ENCODE measurements at places on chromosomes 16 and 17.
A peak's percentile ranks its signal among the peaks of the same experiment; 100 is the strongest.

- DNase-seq = no peak
These were observed 7.2 kb downstream of the PLA2G15 start for GRCh38 chr16:68252383-68252782.

DNA sequence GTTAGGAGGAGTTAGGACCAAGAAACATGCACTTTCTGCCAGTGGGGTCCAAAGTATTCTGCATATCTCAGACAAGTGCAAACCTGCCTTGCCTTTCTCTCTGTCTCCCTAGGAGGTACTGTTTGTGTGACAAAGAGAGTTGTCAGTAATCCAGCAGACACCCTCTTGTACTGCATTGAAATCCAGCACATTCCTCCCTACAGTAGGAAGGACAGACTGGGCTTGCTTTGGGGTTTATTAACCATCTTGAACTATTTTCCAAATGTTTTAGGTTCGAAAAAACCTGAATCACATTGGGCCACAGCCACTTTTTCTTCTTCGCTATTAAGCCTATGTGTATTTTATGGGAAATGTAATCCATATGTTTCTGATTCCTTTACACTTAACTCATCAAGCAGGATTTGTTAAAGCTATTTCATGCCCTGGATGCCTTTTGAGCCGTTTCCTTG lies 204.2 kb upstream of the KCNJ16 start:
- no peak for DNase-seq

DNA sequence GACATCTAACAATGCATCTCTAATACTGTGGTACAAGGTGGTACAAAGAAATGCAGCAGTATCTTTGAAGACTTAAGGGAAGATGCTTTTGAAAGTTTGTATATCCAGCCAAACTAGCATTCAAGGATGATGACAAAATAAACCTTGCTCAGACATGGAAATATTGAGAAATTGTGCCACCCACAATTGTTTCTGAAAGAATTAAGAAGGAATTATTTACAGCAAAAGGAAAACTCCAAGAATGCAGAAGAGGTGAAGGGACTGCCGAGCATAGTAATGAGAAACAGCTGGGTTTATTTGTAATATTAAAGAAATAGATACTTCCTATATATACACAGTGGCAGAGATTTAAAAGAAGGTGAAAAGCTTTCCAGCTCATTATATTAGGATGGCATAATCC lies 29.5 kb downstream of the PMFBP1 start:
- no peak for DNase-seq

DNA sequence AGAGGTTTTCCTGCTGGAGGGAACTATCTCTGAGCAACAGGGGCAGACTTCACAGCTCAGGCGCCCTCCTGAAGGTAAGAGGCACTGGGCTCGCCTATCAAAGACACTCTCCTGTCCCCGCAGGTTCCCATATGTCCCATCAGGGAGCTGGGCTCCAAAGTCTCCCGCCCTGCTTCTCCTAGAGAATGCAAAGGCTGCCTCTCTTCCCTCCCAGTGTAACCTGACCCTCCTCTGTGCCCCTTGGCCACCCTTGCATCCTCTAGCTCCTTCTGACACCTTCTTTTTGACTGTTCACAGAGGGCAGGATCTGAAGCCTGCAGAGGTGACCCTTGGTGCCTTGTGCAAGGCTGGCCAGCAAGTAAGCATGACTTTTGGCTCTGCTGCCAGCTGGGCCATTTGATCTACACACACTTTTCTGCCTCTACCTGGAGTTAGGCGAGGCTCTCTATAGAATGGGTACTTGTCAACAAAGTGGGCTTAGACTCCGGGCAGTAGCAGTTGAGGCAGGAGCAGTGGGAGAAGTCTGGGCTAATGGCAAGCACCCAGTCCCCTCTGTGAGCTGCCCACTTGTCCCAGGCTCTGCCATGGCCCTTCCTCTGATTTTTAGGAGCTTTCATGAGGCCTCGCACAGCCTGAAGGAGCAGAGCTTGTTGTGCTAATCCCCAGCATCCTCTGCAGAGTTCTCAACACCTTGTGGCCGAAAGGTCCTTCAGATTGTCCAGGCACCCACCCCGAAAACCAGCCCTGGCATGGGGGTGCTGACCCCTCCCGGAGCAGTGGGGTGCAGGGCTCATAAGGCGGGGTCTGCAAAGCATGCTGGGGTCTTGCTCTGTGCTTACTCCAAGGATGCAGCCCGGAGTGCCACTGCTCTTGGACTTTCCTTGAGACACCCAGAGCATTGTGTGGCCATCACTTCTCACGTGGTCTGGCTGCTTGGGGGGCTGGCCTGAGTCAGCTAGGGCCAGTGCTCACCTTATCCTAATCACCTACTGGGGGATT lies 122.9 kb downstream of the METRNL start:
- DNase-seq = no peak

- no peak for DNase-seq
These were observed 4.5 kb upstream of the RAB40C start for GRCh38 chr16:585351-585750.

- no peak for DNase-seq
These were observed at the start of gene HYDIN for GRCh38 chr16:71230122-71230845. Gene HYDIN (minus strand): TSS chr16:71230722. CDS start chr16:71186895, 43,827 bp downstream.

DNA sequence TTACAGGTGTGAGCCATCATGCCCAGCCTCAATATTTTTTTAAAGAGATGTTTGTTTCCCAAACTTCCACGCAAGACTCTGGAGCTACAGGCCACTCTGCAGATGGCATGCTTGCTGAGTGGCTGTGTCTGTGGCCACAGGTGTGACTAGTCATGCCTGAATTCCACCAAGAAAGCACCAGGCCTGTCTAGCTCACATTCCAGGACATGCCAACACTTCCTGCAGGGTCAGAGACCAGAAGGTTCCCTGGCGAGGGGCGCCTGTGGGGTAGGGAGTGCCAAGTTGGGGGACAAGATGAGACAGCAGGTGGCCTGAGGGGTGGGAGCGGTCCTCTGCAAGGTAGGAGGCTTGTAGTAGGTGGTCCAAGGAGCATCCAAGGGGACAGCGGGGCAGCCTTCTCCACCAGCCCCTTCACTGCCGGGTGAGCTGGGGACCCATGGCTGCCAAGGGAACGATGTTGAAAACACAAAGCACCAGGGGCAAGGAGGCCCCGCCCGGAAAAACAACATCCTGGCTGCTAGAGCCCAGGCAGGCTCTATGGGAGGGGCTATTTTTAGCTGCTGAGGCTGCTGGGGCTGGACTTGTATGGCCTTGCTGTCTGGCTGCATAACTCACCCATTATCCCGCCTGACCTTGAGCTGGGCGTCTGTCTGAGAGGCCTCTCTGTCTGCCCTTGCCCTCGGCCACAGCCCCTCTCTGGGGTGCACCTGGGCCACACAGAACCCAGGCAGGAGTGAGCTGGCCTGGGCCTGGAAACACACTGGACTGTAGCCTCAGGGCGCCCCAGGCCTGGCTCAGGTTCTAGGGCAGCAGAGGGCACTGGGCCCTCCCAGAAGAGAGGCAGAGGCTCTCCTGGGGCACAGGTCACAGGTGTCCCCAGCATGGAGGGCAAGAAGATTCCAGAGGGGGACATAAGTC lies 5.7 kb downstream of the TRIM47 start:
- DNase-seq = peak; percentile 89

- DNase-seq = no peak
These were observed 2.3 kb downstream of the SGSH start for GRCh38 chr17:80217703-80218362.

DNA sequence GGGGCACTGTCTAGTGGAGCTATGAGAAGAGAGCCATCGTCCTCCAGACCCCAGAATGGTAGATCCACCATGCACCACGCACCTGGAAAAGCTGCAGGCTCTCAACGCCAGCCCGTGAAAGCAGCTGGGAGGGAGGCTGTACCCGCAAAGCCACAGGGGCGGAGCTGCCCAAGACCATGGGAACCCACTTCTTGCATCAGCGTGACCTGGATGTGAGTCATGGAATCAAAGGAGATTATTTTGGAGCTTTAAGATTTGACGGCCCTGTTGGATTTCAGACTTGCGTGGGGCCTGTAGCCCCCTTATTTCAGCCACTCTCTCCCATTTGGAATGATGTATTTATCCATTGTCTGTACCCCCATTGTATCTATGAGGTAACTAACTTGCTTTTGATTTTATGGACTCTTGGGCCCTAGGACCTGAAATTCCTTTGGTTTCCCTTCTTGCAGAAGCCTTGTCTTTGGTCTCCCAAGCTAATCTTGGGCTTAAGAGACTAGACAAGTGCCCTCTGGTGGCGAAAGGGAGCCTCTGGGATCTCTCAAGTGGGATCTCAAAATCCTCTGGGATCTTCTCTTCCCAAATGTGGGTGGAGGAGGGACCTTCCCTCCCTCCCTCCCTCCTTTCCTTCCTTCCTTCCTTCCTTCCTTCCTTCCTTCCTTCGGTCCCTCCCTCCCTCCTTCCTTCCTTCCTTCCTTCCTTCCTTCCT lies 58.2 kb upstream of the HAPSTR1 start:
- DNase-seq = peak; percentile 37

GRCh38 chr17:78784352-78784751 lies 2.3 kb upstream of the CYTH1 start:
- no peak for DNase-seq

DNA sequence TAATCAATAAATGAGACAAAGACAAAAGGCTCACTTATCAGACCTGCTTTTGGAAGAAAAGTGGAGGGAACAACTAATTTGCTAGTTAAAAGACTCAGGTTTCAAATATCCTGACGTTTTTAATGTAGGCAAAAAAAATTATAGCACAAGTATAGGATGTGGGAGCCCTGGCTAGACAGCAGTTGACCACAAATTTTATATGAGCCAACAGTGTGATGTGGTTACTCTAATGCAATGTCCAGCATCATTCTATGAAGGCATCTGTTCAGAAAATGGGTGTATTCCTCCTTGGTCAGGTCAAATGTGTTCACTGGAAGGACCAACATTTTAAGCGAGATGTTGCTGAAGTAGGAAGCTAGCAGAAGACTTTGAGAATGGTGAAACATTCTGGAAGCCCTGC lies 237.4 kb downstream of the MAP2K6 start:
- DNase-seq = no peak

- no peak for DNase-seq
These were observed 47.1 kb downstream of the ABCA8 start for GRCh38 chr17:68908045-68908444.

GRCh38 chr17:27783440-27784350 lies 16.6 kb downstream of the NOS2 start:
- no peak for DNase-seq

DNA sequence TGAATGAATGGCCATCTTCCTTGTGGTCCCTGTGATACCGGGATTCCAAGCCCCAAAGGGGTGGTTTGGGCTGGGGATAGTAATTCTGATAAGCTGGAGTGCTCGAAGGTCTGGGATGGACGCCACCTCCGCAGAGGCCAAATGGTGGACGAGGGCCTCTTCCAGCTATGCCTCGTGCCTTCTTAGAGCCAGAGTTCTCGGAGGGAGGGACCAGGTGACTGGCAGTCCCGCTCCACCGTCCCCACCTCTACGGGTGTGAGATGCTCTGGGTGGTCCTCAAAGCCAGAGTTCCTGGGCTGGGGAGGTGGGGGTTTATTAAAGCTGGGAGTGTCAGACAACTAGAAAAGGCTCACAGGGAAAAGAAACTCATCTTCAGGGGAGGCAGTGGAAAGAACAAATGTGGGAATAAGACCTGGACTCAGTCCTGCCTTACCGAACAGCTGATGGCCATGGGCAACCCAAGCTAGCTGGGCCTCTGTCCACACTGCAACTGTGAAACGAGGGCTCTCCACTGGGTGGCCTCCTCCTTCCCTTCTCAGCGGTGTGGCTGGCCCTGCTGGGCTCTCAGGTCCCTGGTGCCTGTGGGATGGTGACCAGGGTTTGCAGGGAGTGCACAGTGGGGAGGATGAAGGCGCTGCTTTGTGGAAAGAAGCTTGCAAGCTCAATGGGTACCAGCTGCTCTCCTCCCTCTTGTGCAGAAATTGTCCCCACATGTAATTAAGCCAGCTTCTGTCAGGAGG lies 75.2 kb downstream of the N4BP1 start:
- DNase-seq = no peak

GRCh38 chr16:1902547-1903219 lies 15.5 kb downstream of the HS3ST6 start:
- no peak for DNase-seq

DNA sequence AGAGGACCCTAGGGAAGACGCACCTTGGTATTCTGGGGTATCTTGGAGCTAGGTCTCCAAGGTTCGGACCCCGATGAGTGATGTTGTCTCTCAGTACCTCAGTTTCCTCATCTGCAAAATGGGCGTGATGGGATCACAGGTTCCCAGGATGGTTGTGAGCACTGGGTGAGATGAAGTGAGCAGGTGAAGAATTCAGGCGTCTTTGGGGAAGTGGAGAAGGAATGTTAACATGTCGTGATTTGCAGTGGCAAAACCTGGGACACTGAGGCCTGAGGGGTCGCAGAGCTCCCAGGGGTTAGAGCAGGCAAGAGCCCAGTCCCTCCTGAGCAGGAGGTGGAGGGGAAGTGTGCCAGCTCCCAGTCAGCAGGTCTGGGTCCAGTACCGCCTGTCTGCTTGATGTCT lies 215.1 kb upstream of the GSE1 start:
- no peak for DNase-seq

- no peak for DNase-seq
These were observed 4.4 kb downstream of the DHRS7B start for GRCh38 chr17:21131137-21131536.

GRCh38 chr17:20116683-20117309 lies 107.6 kb downstream of the SPECC1 start:
- DNase-seq = peak; percentile 19

GRCh38 chr16:67192781-67193361 lies 916 bp downstream of the E2F4 start:
- no peak for DNase-seq

DNA sequence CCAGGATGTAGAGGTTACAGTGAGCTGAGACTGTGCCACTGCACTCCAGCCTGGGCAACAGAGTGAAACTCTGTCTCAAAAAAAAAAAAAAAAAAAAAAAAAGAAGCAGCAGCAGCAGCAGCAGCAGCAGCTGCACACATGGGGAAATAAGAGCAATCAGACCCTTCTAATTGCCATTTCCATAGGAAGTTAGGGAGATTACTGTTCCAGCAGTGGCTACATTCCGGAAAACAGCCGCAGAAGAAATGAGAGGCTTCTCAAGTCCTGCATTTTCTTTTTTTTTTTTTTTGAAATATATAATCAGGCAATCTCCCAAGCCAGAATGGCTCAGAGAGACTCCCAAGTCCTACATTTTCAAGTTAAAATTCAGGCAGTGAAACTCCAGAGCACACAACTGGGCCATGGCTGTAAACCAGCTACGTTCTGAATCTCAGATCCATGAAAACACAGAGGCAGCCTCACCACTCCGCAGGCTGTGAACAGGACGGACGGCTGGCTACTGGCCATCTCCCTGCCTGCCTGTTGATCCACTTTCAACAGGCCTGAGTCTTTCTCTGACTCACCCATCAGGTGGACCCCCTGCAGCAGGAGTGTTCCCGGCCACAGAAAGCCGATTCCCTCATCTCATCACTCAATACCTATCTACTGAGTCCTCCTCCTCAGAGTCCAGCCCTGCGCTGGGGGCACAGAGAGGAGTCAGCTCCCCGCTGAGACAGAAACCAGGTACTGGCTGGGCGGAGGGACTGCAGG lies 15.0 kb downstream of the TRPV1 start:
- no peak for DNase-seq

GRCh38 chr17:62808576-62808970 lies 459 bp upstream of the MARCHF10 start:
- DNase-seq = no peak

DNA sequence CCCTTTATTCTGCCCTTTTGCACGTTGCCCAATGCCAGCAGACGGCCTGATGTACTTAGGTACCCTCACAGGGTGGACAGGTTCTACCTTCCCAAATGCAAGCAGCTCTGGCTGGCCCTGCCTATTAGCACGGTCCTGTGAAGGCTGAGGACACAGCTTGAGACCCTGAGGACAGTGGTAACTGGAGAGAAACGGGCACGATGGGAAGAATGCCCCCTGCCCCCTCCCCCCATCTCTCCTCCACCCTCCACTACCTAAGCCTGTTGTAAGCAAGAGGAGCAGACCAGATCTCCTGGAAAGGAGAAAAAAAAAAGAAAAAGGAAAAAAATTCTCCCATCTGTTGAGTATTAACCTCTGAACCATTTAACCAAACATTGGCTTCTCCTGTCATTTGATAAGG lies 34.1 kb downstream of the MEOX1 start:
- no peak for DNase-seq
